ENCODE measurements at places on chromosomes 6 and 20. TPM values are rescaled to one million over a fixed set of nuclear protein-coding genes. Genes with fewer than 3 reads are reported as not detected.

GRCh38 chr6:46271107-46271506, 100.3 kb upstream of the ENPP5 start:
- DNase-seq, result no peak

- DNase-seq, result peak; percentile 26
These were observed 54.1 kb upstream of the TPD52L1 start for GRCh38 chr6:125099211-125100073.

DNA sequence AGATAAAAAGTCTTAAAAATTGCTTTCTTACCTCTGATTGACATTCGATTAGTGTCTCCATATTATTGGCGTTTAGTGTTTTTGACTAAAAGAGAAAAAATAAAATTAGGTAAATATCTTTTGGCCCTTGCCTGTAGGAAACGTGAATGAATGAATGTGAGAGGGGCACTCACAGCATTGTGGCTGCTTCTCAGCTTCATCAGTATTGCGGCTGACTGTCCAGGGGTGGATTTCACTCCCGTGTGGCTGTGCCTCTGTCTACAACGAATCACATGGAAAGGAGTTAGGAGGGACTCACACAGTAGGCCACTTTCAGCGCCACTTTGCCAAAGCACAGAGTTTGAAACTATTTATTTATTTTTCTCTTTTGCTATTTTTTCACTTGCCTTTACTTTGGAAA, 844 bp downstream of the TAGAP start:
- no peak for DNase-seq

The EFCAB8 gene
- 2.8 TPM for total RNA-seq
